ENCODE measurements at places on chromosomes 16 and 17.

DNA sequence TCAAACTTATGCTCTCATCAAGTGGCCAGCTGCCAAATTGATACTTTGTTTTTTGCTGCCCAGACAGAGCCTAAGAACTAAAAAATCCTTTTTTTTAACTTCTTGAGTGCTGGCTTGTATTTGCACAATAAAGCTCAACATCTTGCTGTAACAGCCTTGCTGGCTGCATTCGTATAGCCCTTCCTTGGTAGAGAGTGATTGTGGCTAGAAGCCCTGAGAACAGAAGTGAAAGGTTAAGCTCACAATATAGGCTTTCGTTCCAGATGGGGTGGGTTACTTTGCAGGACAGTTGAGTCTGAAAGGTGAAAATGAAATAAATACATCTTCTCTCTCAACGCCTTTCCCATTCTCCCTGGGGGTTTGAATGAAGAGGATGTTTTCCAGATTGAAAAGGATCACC lies 278.8 kb downstream of the HS3ST3B1 start:
- no peak for DNase-seq

DNA sequence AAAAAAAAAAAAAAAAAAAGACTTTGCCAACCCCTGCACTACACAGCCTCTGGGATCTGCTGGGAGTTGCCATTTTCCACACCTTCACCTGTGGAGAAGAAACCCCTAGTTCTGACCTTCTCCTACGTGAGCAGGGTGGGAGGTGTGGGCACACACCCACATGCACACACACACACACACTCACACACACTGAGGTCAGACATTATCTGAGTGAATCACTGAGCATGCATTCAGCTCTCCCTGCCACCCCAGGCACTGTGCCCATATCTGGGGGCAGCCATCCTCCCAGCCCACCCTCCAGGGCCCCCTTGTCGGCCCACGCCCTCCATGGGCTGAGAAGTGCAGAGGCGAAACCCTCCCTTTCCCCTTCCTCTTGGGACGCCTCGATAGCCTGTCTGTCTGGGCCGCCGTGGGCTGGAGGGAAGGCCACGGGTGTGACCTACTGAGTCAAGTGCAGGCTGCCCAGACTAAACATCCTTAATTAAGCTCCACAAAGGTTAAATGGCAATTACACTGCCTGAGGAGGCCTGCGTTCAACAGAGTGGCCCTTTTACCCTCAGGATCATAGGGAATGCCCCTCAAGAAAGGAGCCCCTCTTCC lies 143.8 kb downstream of the C16orf95 start:
- DNase-seq, result no peak

GRCh38 chr17:41581366-41582060 lies 5.2 kb downstream of the KRT14 start:
- no peak for DNase-seq

DNA sequence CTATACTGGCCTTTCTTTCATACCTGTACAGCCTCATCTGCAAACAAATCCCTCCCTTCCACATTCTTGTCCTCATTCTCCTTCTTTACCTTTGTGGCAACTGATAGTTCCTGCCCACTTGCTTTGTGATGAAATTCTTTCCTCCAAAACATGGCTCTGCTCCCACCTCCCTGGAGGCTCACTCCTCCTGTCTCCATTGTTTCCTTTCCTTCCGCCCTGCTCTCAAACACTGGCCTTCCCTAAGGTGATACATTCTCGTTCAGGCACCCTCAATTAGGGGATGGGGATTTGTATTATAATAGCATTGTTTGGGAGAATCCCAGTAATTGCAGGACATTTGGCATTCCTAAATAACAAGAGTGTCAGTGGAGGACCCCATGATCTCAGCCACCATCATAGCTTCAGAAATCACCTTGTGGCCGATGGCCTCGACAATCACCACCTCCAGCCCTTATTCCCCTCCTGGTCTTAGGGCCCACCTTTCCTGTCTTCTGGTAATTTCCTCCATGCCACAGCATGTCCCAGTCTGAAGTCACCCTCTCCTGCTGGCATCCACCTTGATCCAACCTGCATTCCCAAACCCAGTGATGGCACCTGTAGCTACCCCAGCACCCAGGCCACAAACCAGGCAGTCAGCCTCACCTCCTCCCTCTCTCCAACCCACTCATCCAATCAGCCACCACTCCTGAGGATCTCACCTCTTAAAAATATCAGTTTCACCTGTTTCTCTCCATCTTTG lies 7.9 kb downstream of the UNC119 start:
- no peak for DNase-seq

- DNase-seq, result no peak
These were observed 36.1 kb downstream of the NOG start for GRCh38 chr17:56629531-56630075.

- no peak for DNase-seq
These were observed 116.6 kb downstream of the PRKCB start for GRCh38 chr16:23952128-23952970.

DNA sequence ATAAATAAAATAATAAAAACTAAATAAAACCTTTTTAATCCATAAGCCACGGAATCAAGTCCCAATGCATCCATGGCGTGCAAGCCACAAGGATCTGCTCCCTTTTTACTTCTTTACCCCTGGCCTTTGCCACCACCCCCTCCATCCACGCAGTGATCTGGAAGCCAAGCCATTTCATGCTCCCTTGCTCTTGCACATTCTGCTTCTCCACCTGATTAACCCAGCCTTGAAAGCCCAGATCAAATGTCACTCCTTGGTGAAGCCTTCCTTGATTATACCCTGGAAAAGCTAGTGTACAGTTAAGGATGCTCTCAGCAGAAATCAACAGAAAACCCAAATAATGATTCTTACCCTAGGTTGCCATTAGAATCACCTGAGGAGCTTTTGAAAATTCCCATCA lies 9.9 kb downstream of the LRRC3C start:
- no peak for DNase-seq
